ENCODE measurements at places on chromosomes 16 and 17. TPM values are rescaled to one million over a fixed set of nuclear protein-coding genes. Genes with fewer than 3 reads are reported as not detected.

The TBX4 gene
- not detected for total RNA-seq

The EMP2 gene
- 35.8 TPM for total RNA-seq

The ABCC1 gene
- total RNA-seq = 5.2 TPM

The TP53TG3C gene
- total RNA-seq = not detected

The TNFSF13 gene
- 0.10 TPM for total RNA-seq

All from RPMI7951 (cell line).